ENCODE measurements at places on chromosomes 12 and 14. TPM values are rescaled to one million over a fixed set of nuclear protein-coding genes. Genes with fewer than 3 reads are reported as not detected.

- no peak for DNase-seq
Observed at GRCh38 chr12:113170926-113171325, 14.4 kb downstream of the DDX54 start.

- DNase-seq, result no peak
Observed at GRCh38 chr12:80627782-80628181, 79.7 kb upstream of the MYF6 start.

- DNase-seq, result no peak
Observed at GRCh38 chr12:44384136-44384535, 492.0 kb downstream of the NELL2 start.

The PLEKHD1 gene
- 0.24 TPM for total RNA-seq

GRCh38 chr12:118034429-118035189 is 18.1 kb downstream of the RFC5 start:
- no peak for DNase-seq

DNA sequence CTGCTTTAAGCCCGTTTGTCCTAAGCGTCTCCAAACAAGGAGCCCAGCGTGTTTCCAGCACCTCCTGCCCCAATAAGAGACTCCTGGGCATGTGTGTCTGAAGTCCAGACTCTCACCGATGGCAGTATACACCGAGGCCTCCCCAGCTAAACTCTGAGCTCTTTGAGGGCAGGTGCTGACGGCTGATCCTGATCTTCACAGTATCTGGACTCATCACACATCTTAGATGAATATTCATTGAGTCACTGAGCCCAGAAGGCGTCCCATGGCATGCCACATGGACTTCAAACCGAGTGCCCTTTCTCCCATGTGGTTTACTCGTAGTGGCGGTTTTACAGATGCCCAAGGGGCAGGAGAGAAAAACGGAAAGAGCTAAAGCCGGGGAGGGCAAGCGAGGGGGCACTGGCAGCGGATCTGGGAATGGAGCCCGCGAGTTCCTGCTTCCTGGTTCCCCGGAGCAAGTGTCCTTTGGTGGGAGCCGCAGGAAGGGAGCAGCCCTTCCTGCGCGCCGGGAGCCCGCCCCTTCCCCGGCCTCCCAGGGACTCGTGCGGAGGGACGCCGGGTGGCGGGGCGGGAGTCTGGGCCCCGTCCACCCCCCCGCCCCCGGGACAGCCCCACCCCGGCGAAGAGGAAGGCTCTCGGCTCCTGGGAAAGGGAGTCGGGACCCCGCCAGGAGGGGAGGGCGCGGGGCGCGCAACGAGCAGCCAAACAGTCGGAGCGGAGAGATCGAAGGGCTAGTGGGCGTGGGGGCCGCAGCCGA is 585 bp upstream of the TEAD4 start:
- DNase-seq, result peak; percentile 48

DNA sequence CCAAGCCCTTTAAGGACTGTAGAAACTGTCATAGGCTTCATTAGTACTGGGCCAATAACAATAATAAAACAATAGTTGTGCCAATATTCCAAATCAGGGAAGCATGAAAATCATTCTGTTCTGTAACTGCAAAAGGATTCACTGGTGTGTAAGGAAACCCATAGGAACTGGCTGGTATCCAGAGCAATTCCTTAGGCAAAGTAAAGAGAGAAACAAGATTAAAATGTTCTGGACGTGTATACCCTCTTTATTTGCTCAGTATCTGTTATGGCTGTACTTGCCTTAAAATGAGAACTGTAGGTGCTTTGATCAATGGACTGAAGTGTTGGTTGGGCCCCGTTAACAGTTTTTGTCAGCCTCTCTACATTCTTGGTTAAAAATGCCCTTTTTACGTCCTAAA is 72.4 kb upstream of the STAC3 start:
- no peak for DNase-seq

GRCh38 chr14:56137453-56137807 is 19.2 kb downstream of the PELI2 start:
- DNase-seq, result no peak

DNA sequence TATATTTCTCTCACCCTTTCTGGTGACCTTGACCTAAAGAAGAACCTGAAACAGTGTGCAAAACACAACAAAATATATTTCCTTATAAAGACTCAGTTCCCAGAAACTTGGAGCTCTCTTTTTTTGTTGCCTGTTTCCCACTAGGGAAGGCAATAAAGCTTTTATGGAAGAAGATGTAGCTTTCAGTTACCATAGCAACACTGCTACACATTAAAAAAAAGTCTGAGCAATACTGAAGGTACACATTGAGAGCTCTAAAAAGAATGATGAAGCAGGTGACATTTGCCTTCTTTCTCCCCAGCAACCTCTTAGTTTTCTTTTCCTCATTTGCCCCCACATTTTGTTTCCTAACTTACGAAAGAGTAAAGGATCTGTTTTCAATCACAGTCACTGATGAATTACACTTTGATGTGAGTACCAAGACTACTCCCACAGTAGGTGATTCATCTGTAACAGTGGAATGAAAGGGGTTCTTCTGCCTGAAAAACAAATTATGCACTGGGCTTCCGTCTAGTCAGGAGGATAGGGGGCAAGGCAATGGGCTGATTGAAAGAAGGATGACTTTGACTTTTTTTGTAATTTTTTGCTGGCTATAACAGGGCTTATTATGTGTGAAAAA is 1.1 kb upstream of the CATSPERB start:
- no peak for DNase-seq
